ENCODE measurements at places on chromosomes 16 and 17.

DNA sequence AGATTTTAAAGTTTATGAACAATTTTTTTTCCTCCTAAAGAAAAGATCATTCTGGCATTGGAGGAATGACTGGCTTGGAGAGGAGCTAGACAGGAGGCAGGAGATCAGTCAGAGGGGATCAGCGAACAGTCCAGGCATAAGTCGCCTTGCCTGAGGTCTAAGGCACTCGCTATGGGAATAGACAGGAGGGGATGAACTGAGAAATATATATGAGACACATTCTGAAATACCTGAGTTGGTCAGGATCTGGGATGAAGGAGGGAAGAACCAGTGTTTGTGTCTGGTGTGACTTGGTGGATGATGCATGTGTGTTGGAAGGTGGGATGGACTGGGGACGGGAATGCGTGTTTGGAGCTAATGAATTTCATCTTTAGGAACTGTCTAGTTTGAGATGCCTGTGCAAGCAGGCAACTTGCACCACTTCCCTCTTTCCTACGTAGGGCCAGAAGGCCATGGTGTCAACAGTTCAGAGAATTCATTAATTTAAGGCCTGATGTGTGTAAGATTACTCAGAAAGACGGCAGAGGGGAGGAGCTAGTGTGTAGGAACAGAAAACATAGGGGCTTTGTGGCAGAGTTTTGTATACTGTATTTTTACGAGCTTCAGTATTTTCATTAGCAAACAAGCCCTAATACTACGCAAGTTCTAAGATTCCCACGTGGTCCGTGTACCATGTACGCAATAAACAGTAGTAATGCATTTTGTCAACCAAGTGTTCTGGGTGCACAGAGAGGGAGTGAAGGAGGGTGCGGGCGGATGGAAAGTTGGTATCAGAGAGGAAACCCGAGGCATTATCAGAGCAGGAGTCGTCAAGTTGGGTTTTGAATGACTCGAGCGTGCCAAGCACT is 825 bp downstream of the HEATR6 start:
- peak; percentile 55 for DNase-seq

- no peak for DNase-seq
Observed at GRCh38 chr17:78995022-78995760, 14.4 kb downstream of the CANT1 start.

- DNase-seq, result no peak
Observed at GRCh38 chr16:88880226-88881006, 14.0 kb upstream of the PABPN1L start.

DNA sequence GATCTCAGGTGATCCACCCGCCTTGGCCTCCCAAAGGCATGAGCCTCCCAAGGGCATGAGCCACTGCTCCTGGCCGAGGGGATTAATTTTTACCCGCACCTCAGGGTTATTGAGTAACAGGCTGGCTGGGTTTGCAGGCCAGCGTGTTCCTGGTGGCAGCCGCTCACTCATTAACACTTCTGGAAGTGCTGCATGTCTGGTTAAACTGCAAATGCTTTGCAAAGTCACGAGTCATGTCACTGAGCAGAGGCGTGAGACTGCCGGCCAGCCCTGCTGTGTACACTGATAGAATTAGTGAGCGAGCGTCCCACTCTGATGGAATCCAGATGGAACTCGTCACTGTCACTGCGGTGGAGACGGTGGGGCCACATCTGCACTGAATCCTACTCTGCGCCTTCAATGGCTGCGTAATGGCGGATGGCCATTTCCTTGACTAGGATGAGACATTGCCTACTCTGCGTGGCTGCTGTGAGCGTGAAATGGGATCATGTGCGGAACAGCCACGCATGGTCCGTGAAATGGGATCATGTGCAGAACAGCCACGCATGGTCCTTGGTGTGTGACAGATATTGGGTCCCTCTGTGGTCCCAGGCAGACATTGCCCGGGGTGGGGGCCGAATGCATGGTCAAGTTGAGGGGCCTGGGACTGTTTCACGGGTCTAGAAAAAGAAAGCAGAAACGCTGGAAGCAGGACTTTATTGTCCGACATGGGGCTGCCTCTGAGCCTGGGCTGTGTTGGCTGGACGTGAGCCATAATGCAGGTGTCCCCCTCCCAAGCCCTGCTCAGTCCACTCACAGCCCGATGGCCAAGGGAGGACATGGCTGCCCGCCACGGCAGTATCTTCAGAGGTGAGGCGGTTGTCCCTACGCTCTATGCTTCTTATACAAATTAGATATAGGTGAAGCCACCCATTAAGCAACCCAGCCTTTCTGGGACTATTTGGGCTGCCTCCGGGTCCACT is 740 bp upstream of the SLC5A10 start:
- DNase-seq, result no peak

DNA sequence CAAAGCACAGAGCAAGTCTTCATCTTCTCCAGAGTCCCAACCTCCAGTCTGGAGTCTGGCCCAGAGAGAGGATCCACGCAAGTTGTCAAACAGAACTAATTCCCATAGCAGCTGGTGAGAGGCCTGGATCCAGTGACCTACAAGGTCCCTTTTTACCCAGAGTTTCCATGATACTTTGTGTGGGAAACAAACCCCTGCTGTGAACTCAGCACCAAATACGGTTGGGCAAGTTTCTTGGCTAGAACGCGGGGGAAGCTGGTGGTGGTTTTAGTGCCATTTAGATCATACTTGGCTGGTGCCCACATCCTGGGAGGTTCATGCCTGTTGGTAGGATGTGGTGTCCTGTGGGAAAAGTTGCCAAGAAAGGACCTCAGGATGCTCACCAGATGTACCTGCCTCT is 18.1 kb downstream of the TMC7 start:
- no peak for DNase-seq

DNA sequence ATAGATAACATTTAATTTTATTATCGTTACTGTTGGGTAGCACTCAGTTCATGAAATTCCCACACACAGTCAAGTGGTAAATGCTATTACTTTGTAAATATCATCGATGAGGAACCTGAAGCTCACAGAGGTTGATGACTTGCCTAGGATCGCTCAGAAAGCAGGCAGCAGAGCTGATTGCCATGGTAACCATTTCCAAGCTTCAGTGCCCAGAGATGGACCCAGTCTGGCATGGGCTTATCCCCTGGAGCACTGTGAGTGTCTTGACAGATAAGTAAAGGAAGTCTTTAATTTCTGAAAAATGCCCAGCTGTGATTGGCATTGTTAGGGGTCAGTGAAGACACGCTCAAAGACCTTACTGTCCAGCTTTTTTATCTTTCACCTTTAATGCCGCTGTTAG is 95.0 kb downstream of the PRKCB start:
- DNase-seq, result no peak

DNA sequence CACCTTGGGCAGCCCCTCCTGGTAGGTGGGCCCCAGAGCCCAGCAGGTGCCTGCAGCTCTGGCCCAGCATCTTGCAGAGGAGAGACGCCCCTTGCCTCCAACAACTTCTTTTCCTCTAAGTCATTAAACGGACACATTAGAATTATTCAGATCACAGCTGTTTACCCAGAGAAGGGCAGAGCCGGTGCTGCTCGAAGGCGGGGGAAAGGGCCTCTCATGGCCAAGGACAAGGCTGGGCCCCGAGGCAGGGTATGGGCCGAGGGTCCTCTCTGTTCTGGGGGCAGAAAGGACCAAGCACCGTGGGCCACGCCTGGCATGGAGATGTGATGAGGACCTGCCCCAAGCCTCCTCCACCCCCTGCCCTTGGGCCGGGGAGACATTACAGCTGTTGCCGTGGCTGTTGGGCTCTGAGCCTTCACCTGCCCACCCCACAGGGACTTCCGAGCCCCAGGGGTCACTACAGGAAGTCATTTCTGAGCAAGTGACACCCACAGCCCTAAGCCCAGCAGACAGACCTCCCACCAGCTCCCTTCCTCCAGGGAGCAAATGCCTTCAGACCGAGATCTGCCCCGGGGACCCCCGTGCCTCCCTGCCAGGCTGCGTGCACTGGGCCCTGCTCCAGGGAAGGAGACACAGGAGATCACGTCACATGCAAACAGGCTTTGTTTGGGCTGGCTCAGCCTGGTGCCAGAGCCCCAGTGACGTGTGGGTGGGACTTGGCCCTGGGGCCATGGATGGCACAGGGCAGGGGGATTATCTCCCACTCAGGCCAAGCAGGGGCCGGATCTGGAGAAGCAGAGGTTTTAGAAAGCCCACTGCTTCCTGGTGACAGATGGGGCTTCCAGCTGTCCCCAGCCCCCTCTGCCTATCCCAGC is 699 bp upstream of the PVALEF start:
- no peak for DNase-seq

DNA sequence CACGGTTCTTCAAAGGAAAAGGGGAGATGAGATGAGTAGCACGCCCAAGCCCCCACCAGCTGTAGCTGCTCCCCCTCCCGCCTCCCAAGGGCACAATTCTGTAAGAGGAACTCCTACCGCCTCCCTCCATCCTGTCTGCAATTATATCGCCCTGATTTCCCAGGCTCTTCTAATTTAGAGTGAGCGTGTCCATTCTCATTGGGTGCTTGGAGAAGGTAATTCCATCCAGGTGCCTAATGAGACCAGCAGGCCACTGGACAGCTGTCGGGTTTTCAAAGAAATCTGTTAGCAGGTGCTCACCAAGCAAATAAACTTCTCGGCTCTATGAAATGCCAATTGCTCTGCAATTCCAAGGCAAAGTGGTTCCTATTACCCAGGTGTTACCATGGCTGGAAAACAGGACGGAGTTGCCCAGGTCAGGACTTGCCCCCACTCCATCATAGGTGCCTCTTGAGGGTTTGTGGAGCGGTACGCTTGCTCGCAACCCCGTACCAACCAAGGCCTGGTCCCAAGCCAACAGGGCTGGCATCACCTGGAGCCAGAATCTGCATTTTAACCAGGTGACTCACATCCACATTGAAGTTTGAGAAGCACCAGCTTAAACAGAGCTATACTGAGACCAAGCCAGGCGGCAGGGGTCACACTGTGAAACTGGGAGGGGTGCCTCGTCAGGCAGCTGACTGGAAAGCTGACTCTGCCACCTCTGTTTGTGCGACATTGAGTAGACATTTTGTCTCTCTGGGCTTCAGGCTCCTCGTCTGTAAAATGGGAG is 16.5 kb upstream of the MEAK7 start:
- no peak for DNase-seq

DNA sequence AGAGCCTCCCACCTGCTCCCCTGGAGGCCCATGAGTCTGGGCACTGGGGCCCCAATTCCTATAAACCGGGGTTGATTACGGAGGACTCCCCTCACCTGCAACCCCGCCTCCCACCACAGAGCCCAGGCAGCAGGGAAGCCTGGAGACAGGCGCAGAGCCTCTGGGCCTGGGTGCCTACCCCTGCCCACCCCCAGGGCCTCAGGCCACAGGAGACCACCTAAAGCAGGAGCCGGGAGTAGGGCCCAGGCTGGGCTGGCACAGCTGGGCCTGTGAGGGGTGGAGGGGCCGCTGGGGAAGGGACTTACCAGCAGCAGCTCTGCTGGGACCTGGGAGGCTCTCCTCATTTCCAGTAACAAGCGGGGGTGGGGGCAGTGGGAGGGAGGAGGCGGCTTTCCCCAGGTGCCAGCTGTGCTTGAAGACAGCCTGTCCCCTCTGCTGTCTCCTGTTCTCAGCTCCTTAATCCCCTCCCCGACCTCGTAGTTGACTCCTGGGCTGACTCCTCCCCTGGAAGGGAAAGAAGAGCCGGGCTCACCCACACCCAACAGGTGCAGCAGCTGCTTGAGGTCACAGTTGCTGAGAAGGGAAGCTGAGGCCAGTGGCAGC is 46.8 kb downstream of the TMEM235 start:
- DNase-seq, result no peak

DNA sequence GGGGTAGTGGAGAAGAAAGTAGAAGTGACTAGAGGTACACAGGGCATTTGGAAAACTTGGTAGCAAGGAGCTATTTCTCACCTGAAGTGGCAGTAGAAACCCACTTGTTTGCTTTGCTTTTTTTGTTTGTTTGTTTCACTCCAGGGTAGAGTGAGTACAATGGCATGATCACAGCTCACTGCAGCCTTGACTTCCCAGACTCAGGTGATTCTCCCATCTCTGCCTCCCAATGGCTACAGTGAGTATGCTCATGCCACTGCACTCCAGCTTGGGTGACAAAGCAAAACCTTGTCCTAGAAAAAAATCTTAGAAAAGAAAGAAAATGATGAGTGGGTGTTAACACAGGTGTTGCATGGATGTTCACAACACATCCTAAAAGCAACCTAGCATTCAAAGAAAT is 40.4 kb downstream of the SCNN1G start:
- DNase-seq, result no peak

DNA sequence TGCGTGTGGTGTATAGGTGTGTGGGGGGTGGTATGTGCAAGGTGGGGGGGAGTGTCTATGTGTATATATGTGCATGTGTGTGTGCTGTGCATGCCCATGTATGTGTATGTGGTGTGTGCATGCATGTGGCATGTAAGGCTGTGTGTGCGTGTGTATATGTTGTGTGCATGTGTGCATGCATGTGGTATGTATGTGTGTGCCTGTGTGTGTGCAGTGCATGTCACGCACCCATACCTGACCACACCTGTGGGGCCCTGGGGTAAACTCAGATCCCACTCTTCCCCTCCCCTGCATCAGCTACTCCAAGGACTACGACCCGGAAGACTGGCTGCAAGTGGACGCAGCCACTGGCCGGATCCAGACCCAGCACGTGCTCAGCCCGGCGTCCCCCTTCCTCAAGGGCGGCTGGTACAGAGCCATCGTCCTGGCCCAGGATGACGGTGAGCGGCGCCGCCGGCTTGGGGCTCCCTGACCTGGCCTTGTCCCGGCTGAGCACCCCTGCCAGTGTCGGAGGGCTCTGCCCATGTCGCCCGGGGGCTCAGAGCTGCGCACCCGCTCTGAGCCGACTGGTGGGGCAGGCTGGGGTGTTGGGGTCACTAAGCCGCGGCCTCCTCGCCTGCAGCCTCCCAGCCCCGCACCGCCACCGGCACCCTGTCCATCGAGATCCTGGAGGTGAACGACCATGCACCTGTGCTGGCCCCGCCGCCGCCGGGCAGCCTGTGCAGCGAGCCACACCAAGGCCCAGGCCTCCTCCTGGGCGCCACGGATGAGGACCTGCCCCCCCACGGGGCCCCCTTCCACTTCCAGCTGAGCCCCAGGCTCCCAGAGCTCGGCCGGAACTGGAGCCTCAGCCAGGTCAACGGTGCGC is 9.1 kb downstream of the SLC22A31 start:
- no peak for DNase-seq

GRCh38 chr16:79595231-79595641 is 5.3 kb downstream of the MAF start:
- DNase-seq, result no peak

DNA sequence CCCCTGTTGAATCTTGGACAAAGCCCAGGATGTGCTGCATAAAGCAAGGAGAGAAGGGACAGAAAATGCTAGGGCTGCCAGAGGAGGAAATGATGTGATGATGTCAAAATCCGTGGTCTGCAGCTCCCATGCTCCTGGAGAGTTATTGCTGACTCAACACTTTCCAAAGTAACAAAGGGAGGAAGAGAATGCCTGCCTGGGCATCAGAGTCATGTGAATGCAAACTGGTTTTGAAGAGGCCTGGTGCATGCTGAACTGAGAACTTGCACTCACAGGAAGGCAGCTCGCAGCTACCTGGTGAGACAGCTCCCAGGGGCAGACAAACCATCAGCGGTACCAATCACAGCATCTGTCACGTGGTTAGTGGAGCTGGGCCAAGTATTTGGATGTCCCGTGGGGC is 2.8 kb downstream of the MARVELD3 start:
- DNase-seq, result no peak
